ENCODE measurements at places on chromosomes 11 and 22.

DNA sequence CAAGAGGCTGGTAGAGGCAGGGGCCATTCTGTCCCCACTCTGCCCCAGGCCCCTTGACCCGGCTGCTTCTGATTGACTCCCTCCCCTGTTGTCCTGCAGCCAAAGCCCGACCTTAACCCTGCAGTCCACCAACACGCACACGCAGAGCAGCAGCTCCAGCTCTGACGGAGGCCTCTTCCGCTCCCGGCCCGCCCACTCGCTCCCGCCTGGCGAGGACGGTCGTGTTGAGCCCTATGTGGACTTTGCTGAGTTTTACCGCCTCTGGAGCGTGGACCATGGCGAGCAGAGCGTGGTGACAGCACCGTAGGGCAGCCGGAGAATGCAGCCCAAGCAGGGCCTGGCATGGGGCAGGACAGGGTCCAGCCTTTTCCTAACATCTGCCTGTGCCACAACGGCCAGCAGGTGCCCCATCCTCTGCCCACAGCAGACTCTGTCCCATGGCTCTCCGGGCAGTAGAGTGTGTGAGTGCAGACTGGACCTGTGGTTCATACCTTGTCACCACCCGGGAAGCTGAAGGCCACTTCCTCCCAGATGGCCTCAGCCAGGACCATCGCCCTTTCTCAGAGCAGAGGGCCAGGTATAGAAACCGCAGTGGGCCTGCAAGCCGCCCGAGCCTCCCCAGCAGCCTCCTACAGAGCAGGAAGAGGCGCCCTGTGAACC lies 26.8 kb upstream of the MGAT3 start:
- no peak for DNase-seq

DNA sequence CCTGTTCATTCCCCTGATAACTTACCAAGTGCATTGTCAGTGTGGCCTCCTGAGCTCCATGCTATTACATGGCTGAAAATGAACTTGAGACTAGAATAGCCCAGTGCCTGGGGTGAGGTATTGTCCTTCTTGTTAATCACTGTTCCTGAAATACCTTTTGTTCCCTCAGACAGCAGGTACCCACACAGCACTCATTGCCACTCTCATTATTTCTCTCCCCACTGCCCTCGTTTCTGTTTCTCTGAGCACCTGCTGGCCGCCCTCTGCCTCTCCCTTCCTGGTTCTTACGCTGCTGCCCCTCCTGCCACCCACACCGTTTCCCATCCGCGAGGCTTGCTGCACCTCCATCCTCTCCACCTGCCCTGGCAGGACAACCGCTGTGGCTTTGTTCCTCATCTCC lies 36.9 kb upstream of the RAB1B start:
- no peak for DNase-seq

DNA sequence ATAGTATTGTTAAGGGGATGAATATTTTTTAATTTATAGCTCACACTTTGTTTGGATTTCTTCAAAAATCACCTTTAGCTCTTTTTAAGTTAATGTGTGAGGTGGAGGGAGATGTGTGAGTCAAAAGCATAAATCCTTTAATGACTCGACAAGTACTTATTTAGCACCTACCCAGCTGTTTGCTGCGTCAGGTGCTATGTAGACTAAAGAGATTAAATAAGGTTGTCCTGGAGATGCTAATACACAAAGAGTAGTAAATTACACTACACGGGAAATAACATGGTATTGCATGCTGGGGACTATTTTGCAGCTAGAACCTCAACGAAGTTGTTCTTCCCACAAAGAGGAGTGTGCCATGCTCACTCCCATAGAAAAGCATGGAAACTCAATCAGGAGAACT lies 583.3 kb upstream of the TENM4 start:
- no peak for DNase-seq

DNA sequence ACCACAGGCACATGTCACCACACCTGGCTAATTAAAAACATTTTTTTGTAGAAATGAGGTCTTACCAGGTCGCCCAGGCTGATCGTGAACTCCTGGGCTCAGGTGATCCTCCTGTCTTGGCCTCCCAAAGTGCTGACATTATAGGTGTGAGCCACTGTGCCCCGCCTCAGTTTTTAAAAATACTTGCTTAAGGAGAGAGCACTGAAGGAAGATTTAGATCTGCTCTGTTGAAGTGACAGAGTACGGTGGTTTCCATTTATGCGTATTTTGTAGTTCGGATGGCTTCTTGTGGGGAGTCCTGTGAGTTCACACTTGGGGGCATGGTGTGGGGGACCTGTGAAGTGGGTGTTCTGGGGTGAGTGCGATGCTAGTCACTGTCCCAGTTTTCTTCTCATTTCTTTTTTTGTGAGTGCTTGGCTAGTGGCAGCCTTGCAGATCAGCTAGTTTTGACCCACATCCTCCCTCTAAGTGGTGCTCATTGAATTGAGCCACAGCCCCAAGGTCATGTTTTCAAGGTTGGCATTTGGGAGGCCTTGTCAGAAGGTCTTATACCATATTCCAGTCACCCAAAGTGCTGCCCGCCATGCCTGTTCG lies 31.5 kb downstream of the PTPRJ start:
- peak; percentile 87 for DNase-seq

DNA sequence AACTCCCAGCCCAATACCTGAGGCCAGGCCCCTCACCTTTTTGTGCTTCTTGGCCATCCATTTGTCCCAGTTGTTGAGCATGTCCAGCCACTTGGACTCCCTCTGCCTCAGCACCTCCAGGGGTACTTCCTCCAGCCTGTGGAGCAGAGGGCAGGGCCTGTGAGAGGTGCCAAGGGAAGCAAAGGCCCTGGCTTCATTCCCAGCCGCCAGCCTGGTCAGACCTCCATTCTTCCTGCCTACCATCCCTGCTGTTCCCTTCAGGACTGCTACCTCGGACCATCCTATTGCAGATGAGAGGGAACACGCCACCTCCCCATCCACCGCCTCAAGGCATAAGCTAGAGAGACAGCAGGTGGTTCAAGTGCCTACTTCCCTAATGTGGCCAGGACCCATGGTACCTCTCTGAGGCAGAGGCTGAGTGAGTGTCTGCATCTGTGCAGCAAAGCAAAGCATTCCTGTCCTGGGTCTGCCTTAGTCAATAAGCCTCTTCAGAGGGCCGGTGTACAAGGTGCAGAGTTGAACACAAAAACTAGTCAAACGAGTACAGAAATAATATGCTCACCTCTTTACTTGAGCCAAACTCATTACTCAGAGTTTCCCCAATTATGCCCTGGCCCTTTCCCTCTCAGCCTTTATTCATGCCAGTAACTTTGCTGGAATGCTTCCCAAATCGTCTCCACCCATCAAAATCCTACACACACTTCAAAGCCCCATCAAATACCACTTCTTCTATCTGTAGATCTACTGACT lies 15.4 kb upstream of the CASTOR1 start:
- no peak for DNase-seq

GRCh38 chr22:24101966-24102365 lies 79.3 kb upstream of the SUSD2 start:
- DNase-seq = no peak

DNA sequence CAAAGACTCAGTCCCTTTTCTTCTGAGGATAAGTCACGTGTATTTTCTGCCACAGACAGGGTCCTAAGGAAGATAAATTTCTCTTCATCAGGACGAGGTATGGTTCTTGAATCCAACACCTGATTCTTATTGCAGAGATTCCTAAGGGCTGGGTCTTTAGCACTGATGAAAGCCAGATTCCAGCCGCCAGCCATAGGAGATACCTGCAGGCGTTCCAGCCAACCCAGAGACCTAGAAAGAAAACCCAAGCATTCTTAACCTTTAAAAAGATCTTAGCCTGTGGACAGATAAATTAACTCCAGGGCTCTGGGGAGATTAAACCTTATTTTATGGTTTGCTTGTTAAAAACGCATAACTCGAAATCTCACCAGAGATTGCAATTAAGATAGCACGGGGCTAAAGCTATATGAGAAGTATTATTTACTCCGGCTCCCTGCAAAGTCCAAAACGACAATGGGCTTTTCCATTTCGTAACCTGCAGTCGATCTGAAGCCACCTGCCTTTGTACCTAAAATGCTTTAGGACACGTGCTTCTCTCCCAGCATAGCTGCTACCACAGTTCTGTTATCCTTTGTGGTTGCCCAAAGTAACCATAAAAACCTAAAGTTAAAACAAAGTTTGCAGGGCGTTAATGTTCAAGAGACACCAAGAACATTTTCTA lies 104.5 kb downstream of the NXPE2 start:
- no peak for DNase-seq

- no peak for DNase-seq
These were observed 36.8 kb upstream of the RBFOX2 start for GRCh38 chr22:36065462-36065774.

GRCh38 chr22:26707581-26707980 lies 50.2 kb downstream of the MIAT start:
- DNase-seq = no peak

DNA sequence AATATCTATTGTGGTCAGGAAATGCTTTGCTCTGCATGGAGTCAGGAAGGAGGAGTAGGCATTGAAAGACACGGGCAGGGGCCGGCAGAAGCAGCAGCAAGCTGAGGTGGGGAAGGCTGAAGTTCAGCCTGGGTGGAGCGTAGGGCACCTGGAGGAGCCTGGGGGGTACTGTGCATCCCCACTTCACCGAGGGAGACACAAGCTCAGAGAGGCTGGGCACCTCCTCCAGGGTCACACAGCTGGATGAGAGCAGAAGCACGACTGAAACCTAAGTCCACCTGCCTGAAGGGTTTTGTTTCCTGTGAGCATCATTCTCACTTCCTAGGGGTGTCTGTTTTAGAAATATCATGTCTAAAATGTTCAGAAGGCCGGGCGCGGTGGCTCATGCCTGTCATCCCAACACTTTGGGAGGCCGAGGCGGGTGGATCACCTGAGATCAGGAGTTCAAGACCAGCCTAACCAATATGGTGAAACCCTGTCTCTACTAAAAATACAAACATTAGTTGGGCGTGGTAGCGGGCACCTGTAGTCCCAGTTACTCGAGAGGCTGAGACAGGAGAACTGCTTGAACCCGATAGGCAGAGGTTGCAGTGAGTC lies 138.3 kb downstream of the MPPED1 start:
- DNase-seq = no peak

DNA sequence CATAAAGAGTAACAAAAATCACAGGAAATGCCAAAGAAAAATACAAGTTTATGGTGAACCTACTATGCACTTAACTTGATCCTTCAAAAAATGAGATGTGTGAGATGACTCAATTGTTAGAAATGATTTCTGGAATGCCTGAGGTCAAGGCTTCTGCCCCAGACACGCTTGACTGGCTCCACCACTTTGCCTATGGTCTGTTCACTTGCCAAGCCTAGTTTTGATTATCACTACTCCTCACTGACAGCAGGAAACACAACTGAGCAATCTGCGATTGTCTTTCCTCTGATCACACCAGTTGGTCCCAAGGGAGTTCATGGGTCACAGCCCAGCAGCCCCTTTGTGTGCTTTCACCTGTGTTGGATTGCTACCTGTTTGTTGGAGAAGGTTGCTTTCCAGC lies 20.6 kb upstream of the PRDM10 start:
- DNase-seq = no peak

DNA sequence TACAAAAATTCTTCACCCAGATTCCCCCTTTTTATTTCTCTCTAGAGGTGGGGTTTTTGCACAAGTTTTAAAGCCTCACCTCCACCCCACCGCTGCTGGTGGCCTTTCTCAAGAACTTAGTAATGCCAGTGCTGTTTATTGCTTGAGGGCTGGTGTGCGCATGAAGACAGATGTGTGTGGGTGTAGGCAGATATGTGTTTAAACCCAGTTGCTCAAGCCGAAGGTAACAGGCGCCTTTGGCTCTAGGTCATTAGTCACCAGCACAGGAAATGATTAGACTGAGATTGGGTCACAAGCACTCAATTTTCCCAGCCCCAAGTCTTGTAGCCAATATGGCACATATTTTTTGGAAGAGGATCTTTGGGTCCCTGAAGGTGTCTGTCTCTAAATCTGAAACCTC lies 2.7 kb upstream of the CLMP start:
- DNase-seq = no peak

GRCh38 chr22:45865561-45866125 lies 111.3 kb downstream of the WNT7B start:
- no peak for DNase-seq

GRCh38 chr11:121626980-121627379 lies 174.2 kb upstream of the SORL1-AS1 start:
- no peak for DNase-seq

DNA sequence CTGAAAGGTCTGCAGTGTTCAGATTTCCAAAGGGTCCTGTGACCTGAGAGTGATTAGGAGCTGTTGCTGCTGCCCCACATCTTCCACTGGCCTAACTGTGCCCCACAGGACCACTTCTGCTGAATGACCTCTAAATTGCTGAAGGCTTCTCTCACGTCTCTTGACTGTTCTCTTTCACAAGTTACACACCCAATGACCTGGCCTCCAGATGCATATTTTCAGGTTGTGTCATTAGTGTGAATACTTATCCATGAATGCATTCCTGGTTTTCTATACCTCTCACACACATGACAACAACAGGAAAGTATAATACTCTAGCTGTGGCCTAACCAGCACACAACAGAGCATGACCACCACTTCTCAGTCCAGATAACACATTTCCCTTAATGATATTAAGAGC lies 15.4 kb downstream of the PRR14L start:
- DNase-seq = no peak

GRCh38 chr22:30187529-30188407 lies 58.8 kb downstream of the LIF start:
- DNase-seq = no peak

DNA sequence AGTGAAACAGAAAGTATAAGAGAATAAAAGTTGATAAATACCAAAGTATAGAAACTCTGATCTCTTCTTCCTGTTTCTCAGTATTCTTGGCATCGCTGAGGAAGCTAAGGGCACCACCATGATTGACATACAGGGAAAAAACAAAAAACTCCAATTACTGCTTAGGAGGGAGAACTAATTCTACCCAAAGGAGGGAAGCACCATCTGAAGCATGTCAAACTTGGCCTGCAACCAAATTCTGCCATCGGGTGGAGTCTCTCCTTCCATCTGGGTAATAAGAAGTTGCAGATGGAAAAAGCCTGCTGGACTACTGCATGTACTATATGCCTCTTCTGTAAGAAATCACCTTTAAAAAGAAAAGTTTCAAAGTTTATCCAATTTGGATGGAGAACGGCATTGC lies 30.5 kb upstream of the PPP2R1B start:
- no peak for DNase-seq

DNA sequence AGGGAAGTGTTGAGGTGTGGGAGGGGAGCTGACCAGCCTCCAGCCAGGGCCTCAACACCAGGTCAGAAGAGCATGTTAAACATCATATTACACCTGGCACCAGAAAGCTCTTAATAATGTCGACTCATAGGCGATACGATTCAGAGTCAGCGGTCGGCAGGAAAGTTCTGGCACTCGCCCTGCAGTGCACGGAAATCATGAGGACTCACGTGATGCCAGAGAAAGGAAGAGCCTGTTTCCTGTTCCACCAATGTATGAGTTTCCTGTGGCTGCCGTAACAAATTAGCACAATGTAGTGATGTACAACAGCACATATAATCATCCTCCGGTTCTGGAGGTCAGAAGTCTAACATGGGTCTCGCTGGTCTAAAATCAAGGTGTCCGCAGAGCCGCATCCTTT lies 198.8 kb downstream of the BARX2 start:
- DNase-seq = no peak
